ENCODE measurements at places on chromosomes 12 and 14.

- DNase-seq = no peak
These were observed 25.0 kb downstream of the PRICKLE1 start for GRCh38 chr12:42564556-42564955.

DNA sequence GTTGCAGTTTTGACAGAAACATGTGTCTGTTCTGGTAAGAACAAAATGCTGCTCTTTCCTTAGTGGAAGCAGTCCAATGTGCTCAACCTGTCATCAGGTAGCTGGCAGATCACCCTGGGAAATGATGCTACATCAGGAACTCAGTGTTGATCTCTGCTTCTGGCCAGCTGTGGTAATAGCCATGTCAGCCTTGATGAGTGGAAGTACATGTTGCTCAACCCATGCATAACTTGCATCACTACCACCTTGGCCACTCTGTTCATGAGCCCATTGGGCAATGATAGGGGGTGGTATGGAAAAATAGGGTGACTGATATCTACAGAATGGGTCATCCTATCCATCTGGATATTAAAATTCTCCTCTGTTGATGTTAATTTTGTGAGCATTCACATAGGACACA lies 411.0 kb downstream of the C12orf50 start:
- no peak for DNase-seq

GRCh38 chr14:106872611-106873446 lies 1346.4 kb downstream of the TMEM121 start:
- peak; percentile 85 for DNase-seq

DNA sequence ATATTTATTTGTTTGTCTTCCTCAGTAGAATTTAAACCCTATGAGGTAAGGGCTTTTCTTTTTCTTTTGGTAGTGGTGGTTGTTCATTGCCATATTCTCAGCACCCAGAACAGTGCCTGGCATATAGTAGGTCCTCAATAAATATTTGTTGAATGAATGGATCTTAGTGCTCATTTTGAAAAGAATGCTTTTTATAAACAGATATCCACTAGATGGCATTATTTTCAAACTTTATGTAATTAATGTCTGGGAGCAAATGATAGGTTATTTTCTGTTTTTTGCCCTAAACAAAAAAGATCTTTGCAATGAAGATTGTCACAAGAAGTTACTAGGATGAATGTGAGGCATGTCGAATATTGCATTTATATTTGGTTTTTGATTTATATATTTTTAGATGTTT lies 64.1 kb downstream of the RAD51B start:
- DNase-seq = no peak

DNA sequence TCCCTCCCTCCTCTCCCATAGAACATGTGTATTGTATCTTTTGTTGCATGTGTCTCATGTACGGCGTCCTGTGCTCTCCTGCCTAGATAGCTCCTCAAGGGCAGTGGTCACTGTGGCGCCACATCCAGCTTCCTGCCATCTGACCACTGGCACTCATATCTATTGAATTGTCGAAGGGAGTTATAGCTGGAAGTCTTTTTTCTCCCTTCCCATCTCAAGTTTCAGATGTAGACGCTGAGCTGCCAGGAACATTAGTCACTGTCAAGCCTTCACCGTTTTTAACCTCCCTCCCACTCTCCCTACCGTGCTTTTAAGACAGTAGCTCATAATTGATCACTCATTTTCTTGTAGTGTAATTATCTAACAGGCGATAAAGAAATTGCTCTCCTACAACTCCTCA lies 33.0 kb downstream of the MTHFD1 start:
- no peak for DNase-seq

DNA sequence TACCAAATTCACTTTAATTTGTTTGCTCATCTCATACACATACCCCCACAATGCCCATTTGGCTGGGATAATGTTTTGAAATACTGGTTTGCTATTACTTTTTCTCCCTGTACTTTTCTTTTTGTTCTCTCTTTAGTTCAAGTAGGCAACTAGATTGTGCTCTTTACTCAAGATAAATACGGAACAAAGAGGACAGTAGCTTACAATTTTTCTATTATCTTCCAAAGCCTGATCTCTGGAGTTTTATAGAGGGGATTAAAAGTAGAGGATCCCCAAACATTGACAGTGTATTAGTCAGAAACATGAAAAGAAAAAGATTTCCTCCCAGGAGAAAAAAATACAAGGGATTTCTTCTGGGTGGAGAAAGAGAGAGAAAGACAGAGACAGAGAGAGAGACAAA lies 102.1 kb upstream of the FSCB start:
- DNase-seq = no peak

DNA sequence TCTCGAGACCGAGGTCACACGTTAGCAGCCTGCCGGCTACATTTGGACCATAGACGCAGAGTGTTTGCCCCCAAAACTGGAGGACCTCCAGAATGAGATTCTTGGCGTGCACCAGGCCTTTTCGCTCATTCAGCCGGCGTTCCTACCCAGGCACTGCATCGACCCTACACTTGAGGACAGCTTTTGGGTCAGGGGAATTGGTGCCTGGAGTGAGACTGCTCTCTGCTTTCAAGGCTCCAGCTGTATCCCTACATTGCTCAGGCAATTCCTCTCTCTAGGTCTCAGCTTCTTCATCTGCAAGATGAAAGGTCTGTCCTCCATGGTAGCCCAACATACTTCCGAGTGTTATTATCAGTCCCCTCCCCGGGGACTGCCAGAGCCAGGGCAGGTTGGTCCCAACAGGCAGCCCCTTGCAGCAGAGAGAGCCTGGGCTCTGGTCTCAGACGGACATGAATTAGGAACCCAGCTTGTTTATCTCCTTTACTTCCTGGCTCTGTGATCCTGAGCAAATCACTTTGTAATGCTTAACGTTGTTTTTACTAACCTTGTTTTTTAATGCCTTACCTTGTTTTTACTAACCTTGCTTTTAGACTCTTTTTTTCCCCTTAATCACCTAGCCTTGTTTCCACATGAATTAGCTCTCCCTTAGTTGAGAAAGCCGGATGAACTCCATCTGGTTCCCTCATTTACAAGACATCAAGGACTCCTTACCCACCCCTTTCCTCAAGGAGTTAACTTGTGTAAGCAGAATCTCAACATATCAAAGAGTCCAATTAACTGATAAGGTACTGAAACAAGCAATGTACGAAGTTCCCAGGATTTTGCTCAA lies 892 bp downstream of the TCHP start:
- DNase-seq = no peak

GRCh38 chr12:121793838-121794533 lies 498 bp upstream of the RHOF start:
- peak; percentile 94 for DNase-seq

GRCh38 chr14:62776300-62776699 lies 269.0 kb downstream of the KCNH5 start:
- no peak for DNase-seq

DNA sequence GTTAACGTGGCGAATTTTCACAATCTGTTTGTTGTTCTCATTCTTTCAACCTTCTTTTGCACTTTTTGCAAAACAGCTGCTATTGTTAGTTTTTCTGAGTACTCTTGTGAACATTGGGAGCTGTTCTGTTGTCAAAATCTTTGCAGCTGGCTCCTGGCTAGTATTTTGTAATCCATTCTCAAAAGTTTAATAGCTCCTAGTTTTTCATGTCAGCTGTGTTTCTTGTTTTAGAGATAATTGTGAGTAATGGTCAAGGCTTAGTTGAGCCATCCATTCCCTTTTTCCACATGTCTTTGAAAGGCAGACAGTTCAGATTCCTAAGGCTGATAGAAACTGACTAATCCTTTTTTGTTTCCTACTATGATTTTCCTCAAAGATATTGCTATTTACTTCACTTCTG lies 39.1 kb upstream of the CRADD start:
- DNase-seq = no peak

GRCh38 chr14:104654119-104654518 lies 35.3 kb upstream of the INF2 start:
- DNase-seq = no peak

DNA sequence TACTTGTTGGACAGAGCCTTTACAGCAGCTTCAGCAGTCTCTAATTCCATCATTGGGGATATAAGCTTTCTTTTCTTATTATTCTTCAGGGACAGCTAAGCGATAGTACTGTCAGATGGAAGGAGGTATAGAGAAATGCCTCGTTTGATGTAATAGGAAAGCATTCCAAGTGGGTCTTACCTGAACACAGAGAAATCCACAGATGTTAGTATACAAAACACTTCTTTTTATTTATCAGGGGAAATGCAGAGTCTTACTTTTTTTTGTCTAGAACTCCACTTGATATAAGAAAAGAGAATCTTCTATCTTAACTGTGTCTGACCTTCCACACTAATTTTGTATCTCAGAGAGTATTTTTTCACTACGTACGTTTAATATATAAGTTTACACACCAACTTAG lies 1.9 kb downstream of the SYT1 start:
- DNase-seq = no peak

- DNase-seq = no peak
These were observed 23.6 kb downstream of the NELL2 start for GRCh38 chr12:44852483-44852882.

DNA sequence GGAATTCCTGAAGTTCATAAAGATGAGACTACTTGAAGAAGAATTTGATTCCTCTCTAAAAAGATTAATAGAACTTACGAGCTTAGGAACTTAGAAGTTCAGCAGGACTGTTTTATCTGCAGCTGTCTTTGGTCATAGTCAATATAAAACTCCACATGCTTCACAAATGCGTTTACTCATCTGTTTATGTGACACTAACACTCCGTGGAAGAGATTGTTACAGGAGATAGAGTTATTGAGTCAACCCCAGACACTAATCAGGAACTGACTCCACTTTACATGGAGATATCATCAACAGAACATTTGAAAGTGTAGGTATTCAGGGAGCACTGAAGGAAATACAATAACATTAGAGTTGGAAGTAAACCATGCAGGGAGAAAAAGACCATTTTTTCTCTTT lies 92.8 kb downstream of the LRFN5 start:
- no peak for DNase-seq
